Stimulated activated naive CD4-positive, alpha-beta T cell (primary cell): ENCODE measurements at places on chromosomes 7 and 10.

GRCh38 chr10:17785276-17785930 is 23.7 kb upstream of the MRC1 start:
- DNase-seq = no peak

DNA sequence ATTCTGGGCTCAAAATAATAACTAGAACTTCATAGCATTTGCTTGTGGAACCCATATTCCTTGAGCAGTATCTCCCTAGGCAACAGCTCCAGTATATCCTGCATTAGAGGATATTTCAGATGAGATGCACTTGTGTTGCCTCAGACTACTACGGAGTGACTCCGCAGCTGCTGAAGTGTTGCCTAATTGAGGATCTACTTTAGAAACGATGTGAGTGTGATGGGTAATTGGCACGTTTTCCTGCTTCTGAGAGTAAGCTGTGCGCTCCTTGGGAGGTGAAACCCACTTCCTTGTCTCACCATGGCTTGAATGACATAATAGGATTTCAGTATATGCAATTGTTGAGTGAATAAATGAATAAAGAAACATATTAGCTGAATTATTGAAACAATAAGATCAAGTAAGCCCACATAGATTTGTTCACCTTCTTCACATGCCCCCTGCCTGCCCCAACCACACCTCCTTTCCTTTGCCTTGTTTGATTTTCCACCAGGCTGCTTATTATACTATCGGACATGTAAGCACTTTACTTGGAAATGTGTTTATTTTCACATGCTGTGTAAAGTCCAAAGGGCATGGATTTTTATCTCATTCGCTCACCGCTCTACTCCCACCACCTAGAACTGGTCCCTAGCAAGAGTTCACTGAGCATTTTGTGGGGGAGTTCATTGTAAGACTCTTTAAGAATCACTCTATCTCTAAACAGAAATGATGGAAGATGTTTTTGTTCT is 303.8 kb downstream of the KCNMA1 start:
- DNase-seq = no peak

DNA sequence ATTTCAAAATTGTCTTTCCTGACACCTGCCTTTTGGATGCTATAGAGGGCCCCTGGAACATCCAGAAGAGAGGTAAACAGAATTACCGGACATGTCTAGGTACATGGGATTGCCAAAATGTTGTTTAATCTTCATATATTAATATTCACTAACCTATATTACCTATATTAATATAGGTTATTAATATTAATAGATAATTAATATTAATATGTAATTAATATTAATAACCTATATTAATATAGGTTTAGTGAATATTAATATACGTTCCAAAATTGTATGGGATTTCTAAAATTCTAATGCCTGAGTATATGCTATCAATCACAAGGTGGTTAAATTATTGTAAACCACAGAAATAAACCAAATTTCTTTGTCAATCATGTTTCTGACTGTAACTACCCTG is 17.4 kb downstream of the TOMM7 start:
- no peak for DNase-seq

- DNase-seq = no peak
These were observed 94.5 kb downstream of the PPP1R3A start for GRCh38 chr7:113824117-113824823.

DNA sequence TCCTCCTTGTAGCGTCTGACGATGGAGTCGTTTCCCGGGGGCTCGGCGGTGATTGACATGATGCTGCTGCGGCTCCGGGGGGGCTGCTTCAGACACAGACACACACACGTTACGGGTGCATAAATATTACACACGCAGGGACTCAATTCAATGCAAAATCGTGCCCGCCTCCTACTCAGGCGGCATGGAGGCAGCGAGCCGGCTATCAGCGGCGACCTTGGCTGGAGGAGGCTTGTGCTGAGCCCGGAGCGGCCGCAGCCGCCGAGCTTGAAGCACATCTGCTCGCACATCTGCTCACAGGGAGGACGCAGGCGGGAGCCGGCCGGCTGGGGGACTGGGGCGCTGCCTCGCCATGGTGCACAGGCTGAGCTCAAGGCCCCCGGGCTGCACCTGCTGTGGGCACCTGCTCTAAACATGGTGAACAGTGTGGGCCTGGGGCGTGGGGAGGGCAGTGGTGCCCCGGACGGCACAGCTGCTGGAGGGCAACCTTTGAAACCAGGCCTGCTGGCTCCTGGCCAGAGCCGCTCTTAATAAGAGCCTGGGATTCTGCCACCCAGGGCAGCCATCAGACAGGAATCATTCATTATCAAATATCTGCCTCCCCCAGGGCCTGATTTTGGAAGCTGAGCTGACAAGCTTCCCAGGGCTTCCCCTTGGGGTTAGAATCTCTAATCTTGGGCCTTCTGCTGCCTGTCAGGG is 84.7 kb upstream of the GNA12 start:
- no peak for DNase-seq

GRCh38 chr10:92688927-92689662 is 660 bp upstream of the HHEX start:
- DNase-seq = no peak

DNA sequence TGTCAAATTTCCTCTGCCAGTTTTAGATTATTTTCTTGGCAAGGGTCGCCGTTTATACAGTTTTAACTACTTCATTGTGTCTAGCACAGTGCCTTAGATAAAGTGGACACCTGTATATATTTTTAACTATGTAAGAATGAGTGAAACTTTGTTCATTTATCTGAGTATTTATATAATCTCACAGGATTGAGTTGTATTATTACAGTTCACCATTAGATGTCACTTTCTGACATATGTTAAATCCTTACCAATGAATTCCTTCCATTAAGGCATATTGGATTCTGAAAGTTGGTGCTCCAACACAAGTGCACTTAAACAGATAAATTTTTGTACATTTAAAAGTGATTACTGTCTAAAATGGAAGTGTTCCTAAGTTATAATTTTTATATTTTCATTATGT is 43.0 kb downstream of the ZMYND11 start:
- DNase-seq = no peak
